ENCODE measurements at places on chromosomes 5 and 9.

DNA sequence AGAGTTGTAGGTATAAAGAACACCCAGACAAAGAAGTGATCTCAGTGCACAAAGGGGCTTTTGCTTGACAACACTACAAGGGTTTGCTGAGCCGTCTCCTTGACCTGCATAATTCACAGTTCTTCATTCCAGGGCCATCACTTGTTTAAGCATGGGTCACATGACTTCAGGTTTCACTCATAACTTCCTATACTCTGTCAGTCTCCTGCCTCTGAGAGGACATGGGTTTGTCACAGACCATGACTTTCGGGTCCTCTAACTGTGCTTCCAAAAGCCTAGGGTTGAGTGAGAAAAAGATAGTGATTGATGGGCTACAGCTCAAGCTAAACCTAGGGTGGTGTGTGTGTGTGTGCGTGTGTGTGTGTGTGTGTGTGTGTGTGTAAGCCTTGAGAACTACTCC is 166.4 kb downstream of the CDH6 start:
- no peak for DNase-seq

GRCh38 chr5:53399926-53400697 is 80.3 kb upstream of the FST start:
- DNase-seq = no peak

GRCh38 chr5:174306345-174307030 is 261.0 kb downstream of the NSG2 start:
- DNase-seq = no peak

DNA sequence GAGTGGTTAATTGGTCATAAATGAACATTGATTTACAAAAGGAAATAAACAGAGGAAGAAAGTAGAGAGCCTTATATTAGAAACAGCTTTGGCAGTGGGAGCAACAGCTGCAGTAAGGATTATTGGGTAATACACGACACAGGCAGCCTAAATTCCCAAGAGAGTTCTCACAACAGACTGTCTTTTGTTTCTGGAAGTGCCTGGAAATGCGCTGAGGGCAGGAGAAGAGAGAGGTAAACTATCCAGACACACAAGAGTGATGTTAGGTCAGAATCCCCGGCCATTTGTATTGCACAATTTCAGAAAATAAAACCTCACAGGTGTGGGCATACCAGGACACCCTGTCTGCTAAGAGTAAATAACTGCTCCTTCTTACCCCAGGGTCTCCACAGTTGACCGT is 450.4 kb upstream of the CTNND2 start:
- no peak for DNase-seq

GRCh38 chr5:61731946-61732314 is 399.9 kb downstream of the ZSWIM6 start:
- no peak for DNase-seq

GRCh38 chr5:168365581-168366081 is 74.2 kb downstream of the WWC1 start:
- DNase-seq = no peak

DNA sequence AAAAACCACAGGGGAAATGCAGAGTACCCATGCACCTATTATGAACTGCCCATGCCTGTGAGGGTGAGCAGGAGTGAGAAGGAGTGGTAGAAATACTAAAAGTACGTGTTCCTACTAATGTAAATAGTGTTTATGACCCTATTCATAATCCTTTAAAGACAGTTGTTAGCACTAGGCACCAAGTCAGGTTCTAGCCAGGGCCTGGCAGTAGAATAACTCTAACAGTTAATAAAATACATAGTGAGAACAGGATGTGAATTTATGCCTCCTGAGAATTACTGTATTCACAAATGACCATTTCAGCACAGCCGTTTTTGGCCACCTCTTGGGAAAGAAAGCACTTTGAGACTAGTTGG is 103.2 kb upstream of the TARS1 start:
- DNase-seq = no peak

DNA sequence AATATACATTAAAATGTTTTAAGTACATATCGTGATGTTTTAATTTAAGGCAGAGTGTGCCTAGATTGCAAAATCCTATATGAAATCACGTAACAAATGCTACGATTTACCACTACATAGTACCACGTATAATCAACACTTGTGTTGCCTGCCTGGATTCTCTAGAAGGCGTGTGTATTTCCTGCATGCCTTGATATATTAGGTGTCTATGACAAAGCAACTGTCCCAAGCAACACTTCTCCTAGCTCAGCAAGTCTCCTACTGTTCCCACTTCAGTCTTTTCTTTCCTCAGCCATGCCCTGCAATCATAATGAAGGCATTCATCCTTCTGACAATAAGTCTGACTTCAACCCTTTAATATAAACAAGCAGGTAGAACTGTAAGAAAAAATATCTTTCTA is 89.6 kb downstream of the PTPRD start:
- no peak for DNase-seq

Data from CD4-positive, alpha-beta T cell treated with Interleukin-6 for 4 hours (primary cell).